IPS DF 6.9 (cell line): ENCODE measurements at places on chromosomes 1 and 21.

- no peaks in the 10 kb centered on the region for H3K27me3 ChIP-seq
- peaks cover 5% of the 10 kb centered on the region; the same call in 1 of the 2 replicates for H3K4me1 ChIP-seq
- no peak overlapping the region for H3K27ac ChIP-seq
- no peaks in the 10 kb centered on the region for H3K36me3 ChIP-seq
- DNase-seq: no peak
These were observed 1271.4 kb downstream of the KCNT2 start for GRCh38 chr1:195336812-195337211.

DNA sequence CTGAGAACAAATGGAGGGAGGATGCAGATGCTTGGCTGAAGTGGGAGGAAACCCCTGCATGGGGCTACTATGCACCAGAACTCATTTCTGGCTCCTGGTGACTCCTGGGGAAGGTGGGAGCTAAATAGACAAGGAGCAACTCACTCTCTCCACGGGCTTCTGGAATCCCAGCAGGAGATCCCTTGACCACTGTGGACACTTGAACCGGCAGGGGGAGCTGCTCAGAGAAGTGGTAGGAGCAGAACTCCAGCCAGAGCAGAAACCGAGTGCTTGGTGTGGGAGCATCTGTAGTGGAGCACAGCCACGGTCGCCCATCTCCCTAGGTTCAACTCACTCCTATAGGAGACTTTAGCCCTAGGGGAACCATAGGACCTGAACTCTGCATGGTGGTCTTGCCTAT lies 205.6 kb upstream of the GJB5 start:
- H3K36me3 ChIP-seq: no peaks in the 10 kb centered on the region
- H3K4me3 ChIP-seq: no peak overlapping the region
- DNase-seq: peak; percentile 13
- no peaks in the 10 kb centered on the region for H3K27me3 ChIP-seq

DNA sequence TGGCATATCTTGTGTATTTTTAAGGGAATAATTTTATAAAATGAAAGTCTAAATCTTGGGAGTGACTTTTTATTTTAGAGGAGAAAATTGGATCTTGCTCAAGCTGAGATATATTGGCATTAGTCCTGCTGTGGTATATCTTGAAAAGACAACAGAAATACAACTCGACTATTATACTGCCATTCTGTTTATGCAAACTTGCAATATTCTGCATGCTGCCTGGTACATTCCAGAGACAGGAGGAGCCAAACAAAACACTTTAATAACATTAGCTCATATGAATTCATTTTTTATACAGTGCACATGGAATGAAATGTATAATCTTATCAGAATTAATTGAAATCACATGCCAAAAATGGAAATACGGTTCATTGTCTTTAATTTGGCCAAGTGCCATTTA lies 176.0 kb upstream of the NRIP1 start:
- DNase-seq: no peak
- H3K4me3 ChIP-seq: no peak overlapping the region
- H3K27ac ChIP-seq: no peak overlapping the region
- H3K27me3 ChIP-seq: peaks cover 4% of the 10 kb centered on the region; the same call in 1 of the 2 replicates
- no peaks in the 10 kb centered on the region for H3K36me3 ChIP-seq

DNA sequence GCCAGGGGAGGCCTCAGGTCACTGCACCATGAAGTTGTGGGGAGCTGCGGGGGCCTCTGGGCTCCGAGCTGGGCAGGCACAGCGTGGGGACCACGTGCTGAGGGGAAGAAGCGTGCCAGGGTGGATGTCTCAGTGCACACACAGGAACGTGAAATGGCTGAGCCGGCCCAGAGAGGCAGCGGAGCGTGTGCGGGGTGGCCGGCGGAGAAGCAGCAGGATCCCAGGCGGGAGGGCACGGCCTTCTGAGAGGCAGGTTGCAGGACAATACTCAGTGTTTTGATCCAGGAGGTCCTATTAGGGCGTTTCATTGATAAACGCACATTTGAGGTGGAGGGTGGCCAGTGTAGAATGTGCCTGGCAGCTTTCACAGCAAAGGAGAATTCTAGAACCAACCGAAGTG lies 12.9 kb downstream of the TNFRSF14 start:
- no peak for DNase-seq
- H3K36me3 ChIP-seq: no peaks in the 10 kb centered on the region
- no peak overlapping the region for H3K27ac ChIP-seq
- H3K4me1 ChIP-seq: no peaks in the 10 kb centered on the region
- no peaks in the 10 kb centered on the region for H3K27me3 ChIP-seq

GRCh38 chr1:219570937-219571336 lies 42.0 kb downstream of the ZC3H11B start:
- no peaks in the 10 kb centered on the region for H3K36me3 ChIP-seq
- no peak overlapping the region for H3K27ac ChIP-seq
- H3K4me1 ChIP-seq: no peaks in the 10 kb centered on the region; the same call in 1 of the 2 replicates
- no peaks in the 10 kb centered on the region for H3K27me3 ChIP-seq
- DNase-seq: no peak

DNA sequence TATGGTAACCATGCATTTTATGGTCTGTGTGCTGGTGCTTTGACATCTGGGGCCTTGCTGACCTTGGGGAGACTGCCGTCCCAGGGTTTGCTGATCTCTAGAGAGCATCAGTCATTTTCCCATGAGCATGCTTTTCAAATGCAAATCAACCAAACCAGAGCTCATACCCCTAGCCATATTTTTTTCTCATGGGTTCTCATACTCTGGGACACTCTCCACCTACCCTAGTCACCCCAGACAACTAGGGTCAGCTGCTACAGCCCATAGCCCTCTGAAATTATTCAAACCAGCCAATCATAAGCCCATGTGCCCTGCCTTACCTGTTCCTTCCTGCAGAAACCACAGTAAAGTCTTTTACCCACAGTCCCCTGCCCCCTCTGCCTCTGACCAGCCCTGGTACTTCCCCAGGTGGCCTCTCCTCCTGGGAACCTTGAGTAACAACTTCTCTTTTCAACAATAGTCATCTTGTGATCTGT lies 132.0 kb downstream of the MAP3K21 start:
- H3K36me3 ChIP-seq: no peaks in the 10 kb centered on the region
- no peak overlapping the region for H3K27ac ChIP-seq
- H3K4me1 ChIP-seq: peaks cover 4% of the 10 kb centered on the region; the same call in 1 of the 2 replicates
- no peak overlapping the region for H3K4me3 ChIP-seq
- no peaks in the 10 kb centered on the region for H3K27me3 ChIP-seq
- DNase-seq: no peak

- no peaks in the 10 kb centered on the region for H3K27me3 ChIP-seq
- no peak overlapping the region for H3K4me3 ChIP-seq
- no peak for DNase-seq
- H3K4me1 ChIP-seq: no peaks in the 10 kb centered on the region
- no peaks in the 10 kb centered on the region for H3K36me3 ChIP-seq
These were observed 464.1 kb downstream of the ADGRL2 start for GRCh38 chr1:82264802-82265201.

DNA sequence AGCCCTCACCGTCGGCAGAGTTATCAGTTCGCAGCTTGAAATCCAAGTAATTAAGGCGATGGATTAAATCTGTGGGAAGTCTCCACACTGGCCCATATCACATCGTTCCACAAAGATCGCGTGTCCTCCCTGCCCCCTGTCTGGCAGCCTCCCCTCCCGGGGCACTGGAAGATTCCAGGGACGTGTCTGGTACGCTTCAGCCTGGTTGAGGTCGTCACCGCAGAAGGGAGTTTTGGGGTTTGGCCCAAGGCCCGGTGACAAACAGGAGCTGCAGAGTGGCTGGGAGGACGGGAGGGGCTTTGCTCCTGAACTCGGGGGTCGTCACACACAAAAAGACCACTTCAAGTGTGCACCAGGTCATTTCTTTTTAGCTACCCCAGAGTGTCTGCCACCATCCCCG lies 51.1 kb downstream of the PRDM16 start:
- H3K4me3 ChIP-seq: no peak overlapping the region
- H3K4me1 ChIP-seq: no peaks in the 10 kb centered on the region; the same call in 1 of the 2 replicates
- DNase-seq: no peak
- H3K36me3 ChIP-seq: no peaks in the 10 kb centered on the region; the same call in 1 of the 2 replicates

DNA sequence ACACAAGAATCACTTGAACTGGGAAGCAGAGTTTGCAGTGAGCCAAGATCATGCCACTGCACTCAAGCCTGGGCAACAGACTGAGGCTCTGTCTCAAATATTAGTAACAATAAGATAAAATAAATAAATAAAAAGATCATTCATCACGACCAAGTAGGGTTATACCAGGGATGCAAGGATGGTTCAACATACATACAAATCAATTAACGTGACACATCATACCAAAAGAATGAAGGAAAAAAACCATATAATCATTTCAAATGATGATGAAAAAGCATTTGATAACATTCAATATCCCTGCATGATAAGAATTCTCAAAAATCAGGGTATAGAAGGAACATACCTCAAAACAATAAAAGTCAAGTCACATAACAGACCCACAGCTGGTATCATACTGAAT lies 38.3 kb downstream of the PHTF1 start:
- no peak overlapping the region for H3K27ac ChIP-seq
- H3K27me3 ChIP-seq: no peaks in the 10 kb centered on the region
- DNase-seq: no peak
- no peaks in the 10 kb centered on the region for H3K4me1 ChIP-seq
- H3K36me3 ChIP-seq: 0 out of 2 replicates have a peak, but pooled peaks cover 3% of the 10 kb centered on the region
